Large intestine (tissue), 12 donors: ENCODE measurements at places on chromosomes 3 and 15. TPM values are rescaled to one million over a fixed set of nuclear protein-coding genes. Genes with fewer than 3 reads are reported as not detected.

Gene CCR3
- polyA plus RNA-seq, result 0.15 TPM

DNA sequence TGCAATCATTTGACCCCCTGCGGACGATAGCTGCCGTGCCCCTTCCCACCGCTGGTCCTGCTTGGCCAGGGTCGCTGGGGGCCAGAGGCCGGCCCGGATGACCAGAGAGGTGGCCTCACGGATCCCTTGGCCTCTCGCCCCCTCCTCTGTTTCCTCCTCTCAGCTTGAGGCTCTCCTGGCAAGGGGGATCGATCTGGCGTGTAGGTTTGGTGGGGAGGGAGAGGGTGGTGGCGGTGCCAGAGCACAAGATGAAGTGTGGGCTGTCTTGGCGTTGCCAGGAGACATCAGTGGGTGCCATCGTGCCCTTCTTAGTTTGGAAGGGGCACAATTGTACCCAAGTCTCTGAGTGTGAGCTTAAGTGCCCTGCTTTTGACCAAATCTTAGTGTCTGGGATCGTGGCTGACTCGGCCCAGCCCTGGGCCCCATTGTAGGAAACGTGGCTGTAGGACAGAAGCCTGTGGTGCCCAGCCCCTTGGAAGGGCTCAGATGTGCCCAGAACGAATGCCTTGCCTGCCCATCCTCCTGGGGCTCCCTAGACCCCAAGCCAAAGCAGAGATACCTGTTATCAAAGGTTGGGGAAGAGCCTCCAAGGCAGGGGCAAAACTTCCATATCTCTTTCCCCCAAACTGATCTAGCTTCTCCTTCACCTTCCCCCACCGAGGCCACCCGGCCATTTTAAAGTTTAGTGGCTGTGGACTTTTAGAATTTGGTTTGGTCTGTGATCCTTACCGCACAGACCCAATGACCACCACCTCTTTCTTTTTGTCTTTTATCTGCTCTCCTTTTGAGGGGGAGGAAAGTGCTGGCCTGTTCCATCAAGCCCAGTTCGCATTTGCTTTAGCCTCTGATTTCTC is 14.4 kb downstream of the NR2F2 start:
- DNase-seq, result no peak

Gene SEMA3B
- polyA plus RNA-seq, result 87.0 TPM

Gene SYNPR
- 0.87 TPM for polyA plus RNA-seq

- no peak for DNase-seq
These were observed 4.1 kb downstream of the GORASP1 start for GRCh38 chr3:39103324-39103693.

- no peak for DNase-seq
These were observed 27.9 kb upstream of the MUC20 start for GRCh38 chr3:195692781-195693427.

DNA sequence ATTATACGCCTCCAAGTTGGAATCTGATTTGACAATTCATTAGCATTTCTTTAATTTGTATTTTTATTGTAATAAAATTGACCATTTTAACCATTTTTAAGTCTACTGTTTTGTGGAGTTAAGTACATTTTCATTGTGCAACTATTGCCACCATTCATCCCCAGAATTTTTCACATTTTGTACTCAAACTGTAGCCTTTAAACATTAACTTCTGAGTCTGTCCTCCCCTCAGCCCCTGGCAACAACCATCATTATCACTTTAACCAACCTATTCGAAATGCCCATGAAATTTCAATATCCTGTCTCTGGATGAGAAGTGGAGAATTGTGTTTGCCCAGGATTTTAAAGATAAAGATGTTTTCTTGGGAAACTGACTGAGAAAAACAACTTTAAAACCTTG is 27.7 kb downstream of the IL1RAP start:
- DNase-seq, result no peak

- peak; percentile 14 for DNase-seq
These were observed 525.1 kb upstream of the GOLIM4 start for GRCh38 chr3:168620854-168621253.

Gene MEIS2
- polyA plus RNA-seq, result 19.7 TPM

DNA sequence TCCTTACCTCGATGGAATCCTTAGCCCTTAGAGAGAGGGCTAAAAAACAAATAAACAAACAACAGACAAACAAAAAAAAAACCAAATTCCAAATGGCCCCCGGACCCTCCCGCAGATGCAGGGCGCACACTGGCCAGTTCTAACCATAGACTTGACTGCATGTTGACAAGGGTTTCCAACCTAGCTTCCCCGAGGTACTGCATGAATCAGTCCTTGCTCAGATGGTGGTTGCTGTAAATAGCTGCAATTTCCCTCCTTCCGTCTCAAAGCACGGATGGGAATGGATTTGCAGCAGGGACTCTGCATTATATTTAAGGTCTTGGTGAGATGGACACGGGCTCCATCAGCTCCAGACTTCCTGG is 162.8 kb downstream of the CD47 start:
- no peak for DNase-seq

DNA sequence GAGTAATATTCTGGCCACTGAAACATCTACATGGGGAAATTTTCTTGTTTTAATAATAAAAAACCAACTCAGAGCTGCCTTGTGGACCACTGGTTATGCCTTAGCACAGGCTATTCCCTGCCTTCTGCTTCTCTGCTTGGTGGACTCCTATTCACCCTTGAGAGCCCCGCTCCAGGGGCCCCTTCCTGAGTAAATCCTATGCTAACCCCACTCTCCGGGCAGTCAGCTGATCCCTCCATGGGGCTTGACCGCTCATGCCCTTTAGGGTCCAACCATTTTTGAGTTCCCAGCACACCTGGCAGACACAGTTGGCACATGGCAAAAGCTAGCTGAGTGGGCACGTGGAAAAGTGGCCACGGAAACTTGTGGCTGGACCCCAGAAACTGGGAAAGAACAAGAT is 38.2 kb downstream of the ATP2B2 start:
- DNase-seq, result no peak

DNA sequence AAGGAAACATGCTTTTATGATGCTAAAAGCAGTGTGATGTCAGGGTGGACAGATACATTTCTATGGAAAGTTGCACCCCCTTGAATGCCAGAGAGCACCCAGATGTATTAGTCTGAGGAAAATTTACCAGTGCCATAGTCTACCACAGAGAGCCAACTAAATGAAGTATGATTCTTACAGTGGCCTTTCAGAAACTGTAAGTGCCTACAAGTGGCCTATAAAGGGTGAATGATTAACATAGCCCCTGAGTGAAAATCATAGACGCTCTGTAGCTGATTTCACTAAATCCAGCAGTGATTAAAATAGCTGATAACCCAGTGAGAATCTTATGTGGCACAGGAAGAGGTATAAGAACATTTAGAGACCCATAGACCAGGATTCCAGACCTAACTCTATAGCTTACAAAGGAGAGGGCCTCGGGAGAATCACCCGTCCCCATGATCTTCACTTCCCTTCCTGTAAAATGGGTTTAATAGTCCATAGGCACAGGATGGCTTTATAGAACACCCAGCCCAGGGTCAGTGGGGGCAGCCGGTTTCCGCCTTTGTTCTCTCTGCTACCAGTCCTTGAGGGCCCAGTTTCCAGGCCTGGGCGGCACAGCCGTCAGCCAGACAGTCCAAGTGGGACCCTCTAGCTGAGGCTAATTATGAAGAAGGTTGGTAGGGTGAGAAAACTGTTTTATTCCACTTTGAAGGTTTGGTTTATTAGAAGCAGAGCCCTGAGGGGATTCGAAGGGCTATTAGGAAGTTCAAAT is 35.5 kb upstream of the CACNA2D3 start:
- DNase-seq, result no peak

DNA sequence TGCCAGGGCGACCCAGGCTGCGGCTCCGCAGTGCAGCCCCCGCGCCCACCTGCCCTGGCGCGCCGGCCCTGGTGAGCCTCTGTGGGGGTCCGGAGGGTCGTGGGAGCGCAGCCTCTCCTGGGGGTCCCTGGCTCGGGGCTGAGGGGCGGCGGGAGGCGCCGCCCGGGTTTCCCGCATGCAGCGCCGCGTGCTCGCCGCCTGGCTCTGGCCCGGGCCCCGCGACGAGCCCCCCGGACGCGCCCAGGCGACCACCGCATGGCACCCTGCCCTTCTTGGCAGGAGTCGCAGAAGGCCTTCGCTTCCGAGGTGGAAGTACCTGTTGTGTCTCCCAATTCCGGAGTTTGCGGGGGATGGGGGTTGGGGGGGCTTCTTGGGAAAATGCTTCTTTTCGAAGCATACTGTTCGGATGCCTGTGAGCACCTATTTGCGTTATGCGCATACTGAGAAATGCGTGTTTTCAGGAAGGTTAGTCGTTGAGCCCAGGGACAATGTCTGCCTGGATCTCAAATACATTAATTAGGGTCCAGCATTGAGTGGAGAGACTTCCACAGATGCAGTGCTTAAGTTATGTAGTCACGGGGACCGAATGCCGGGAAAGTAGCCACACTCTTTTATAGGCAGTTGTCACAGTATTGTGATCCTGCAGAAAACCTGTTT is 1.3 kb downstream of the GABRA5 start:
- no peak for DNase-seq

GRCh38 chr15:93253681-93254080 is 164.7 kb upstream of the RGMA start:
- no peak for DNase-seq

Gene APPL1
- polyA plus RNA-seq, result 31.7 TPM

DNA sequence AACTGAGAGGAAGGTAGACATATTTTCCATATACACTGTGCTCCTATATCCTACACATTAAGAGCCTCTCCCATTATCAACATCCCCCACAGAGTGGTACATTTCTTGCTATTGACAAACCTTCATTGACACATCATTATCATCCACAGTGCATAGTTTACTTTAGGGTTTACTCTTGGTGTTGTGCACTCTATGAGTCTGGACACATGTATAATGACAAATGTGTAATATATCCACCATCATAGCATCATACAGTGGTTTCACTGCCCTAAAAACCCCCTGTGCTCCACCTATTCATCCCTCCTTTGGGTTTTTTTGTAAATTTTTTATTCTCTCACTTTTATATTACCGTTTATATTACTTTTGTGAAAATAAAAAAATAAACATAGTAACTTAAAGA is 22.2 kb upstream of the CLDN18 start:
- no peak for DNase-seq

DNA sequence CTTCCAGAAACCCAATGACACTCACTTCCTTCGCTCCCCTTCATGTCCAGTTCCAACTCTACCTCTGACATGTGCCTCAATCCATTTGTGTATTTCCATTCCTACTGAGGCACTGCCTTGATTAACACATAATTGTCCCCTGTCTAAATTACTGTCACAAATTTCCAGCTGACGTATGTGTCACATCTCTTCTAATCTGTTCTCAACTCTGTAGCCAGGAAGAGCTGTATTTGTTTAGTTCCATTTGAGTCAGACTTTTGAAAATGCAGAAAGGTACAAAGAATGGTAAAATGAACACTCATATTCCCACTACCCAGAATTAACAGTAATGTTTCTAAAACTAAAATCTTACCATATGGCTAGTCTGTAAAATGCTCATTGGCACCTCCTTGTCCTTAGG is 299.0 kb upstream of the GADL1 start:
- no peak for DNase-seq

- DNase-seq, result no peak
These were observed 114.1 kb upstream of the DNAJC19 start for GRCh38 chr3:181103605-181104004.

GRCh38 chr3:11803977-11804892 is 42.5 kb downstream of the TAMM41 start:
- DNase-seq, result peak; percentile 35

- DNase-seq, result no peak
These were observed 45.1 kb downstream of the ZBTB38 start for GRCh38 chr3:141413391-141413790.

GRCh38 chr15:85312486-85312885 is 67.9 kb upstream of the AKAP13 start:
- no peak for DNase-seq

- DNase-seq, result no peak
These were observed 5.4 kb downstream of the EHD4 start for GRCh38 chr15:41966920-41967465.

- DNase-seq, result no peak
These were observed 45.0 kb upstream of the SLC6A11 start for GRCh38 chr3:10770981-10771380.

Gene POPDC2
- polyA plus RNA-seq, result 12.2 TPM
